ENCODE measurements at places on chromosomes 1 and 21.
A peak's percentile ranks its signal among the peaks of the same experiment; 100 is the strongest.

- DNase-seq, result no peak
- no peak overlapping the region for H3K4me3 ChIP-seq
- peaks cover 6% of the 10 kb centered on the region for H3K4me1 ChIP-seq
- no peaks in the 10 kb centered on the region for H3K27me3 ChIP-seq
Observed at GRCh38 chr1:11504599-11504998, 25.6 kb downstream of the DISP3 start.

DNA sequence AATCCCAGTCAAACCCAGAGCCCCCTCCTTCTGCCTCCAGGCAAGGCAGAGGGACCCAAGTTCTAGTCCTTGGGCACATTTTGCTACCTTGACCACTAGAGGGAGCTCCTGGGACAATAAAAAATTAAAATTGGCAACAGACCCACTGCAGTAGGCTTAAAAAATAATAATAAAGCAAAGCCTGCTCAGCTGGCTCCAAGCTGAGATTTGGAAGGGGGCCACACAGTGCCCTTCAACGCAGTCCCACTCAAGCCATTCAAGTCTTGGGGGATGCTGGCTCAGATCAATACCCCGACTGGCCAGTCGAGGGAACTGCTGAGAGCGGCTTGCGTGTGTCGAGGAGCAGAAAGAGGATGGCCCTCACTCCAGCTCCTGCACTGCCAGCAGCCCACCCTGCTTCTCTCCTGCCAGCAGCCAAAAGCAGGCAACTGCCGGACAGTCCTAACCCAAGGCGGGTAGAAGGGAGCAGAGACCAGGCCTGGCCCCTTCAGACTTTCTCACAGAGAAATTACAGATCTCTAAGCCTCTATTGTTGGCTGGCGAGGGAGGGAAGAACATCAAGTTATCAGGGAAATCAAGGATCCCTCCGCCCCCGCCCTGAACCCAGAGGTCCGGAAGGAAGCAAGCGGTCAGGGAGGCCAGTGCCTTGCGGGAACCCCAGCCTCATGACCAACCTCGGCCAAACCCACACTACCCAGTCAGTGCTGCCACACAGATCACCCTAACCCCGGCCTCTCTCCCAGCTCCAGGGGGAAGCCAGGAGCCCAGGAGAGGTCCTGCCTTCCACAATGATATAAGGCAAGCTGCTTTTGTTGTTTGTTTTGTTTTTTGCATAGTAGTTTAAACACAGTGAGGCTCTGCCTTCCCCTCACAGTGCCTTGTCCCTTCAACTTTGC lies 4.9 kb upstream of the ALDH4A1 start:
- no peaks in the 10 kb centered on the region for H3K4me1 ChIP-seq
- H3K4me3 ChIP-seq, result no peak overlapping the region
- no peaks in the 10 kb centered on the region for H3K27me3 ChIP-seq

- H3K27me3 ChIP-seq, result no peaks in the 10 kb centered on the region
- H3K36me3 ChIP-seq, result no peaks in the 10 kb centered on the region
- H3K27ac ChIP-seq, result no peak overlapping the region
- H3K4me3 ChIP-seq, result peak overlapping the region; percentile 79
- no peak for DNase-seq
Observed at GRCh38 chr1:224114787-224115175, 870 bp downstream of the FBXO28 start.

DNA sequence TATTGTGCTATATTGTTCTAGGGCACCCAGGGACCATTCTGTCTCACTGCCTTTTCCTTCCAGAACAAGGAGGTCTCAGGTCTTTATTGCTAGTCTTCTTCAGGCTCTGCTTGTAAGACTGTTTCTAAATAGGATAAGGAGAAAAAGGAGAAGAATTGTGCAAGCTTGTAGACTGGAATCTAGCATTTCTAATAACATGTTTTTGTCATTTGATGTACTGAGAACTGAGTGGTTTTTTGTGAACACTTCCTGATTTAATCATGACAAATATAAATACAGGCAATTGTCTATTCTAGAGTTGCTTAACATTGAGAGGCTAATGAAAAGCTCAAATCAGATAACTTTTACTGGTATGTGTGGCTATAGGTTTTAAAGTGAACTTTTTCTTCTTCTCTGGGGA lies 77.6 kb downstream of the CLIC4 start:
- no peak overlapping the region for H3K27ac ChIP-seq
- H3K36me3 ChIP-seq, result no peaks in the 10 kb centered on the region
- no peak for DNase-seq
- no peaks in the 10 kb centered on the region for H3K27me3 ChIP-seq

- H3K4me3 ChIP-seq, result no peak overlapping the region
- no peak for DNase-seq
- H3K27ac ChIP-seq, result no peak overlapping the region
- no peaks in the 10 kb centered on the region for H3K4me1 ChIP-seq
- H3K27me3 ChIP-seq, result no peaks in the 10 kb centered on the region
Observed at GRCh38 chr1:168774241-168774640, 45.2 kb upstream of the DPT start.

GRCh38 chr1:84598846-84599741 lies 24.9 kb upstream of the CTBS start:
- H3K4me1 ChIP-seq, result no peaks in the 10 kb centered on the region
- no peak for DNase-seq
- no peak overlapping the region for H3K27ac ChIP-seq
- H3K36me3 ChIP-seq, result no peaks in the 10 kb centered on the region

DNA sequence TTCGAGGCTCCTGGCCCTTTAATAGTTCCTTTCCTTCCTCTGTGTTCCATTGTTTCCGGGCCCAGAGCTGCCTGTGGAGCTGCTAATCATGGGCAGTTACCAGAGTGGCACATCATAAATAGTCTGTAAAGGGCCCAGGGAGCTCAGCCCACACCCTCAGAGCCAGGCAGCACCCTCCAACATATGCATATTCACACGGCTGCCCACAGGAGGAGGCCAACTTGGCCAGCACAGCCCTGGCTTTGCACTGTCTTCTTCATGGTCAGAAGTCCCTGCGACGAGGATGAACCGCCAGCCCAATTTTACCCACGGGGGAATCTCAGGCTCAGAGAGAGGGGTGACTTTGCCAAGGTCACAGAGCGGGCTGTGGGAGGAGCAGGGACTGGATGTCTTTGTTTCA lies 172.5 kb downstream of the TRABD2B start:
- H3K27ac ChIP-seq, result no peak overlapping the region
- H3K36me3 ChIP-seq, result no peaks in the 10 kb centered on the region
- no peak for DNase-seq
- no peaks in the 10 kb centered on the region for H3K4me1 ChIP-seq
- H3K4me3 ChIP-seq, result no peak overlapping the region
- H3K27me3 ChIP-seq, result no peaks in the 10 kb centered on the region

GRCh38 chr1:235503403-235504121 lies 690 bp downstream of the B3GALNT2 start:
- H3K4me3 ChIP-seq, result peak overlapping the region; percentile 65
- no peaks in the 10 kb centered on the region for H3K36me3 ChIP-seq
- H3K27me3 ChIP-seq, result no peaks in the 10 kb centered on the region
- no peaks in the 10 kb centered on the region for H3K4me1 ChIP-seq
- DNase-seq, result no peak

- H3K27me3 ChIP-seq, result no peaks in the 10 kb centered on the region
- H3K4me1 ChIP-seq, result no peaks in the 10 kb centered on the region
- no peaks in the 10 kb centered on the region for H3K36me3 ChIP-seq
- H3K27ac ChIP-seq, result no peak overlapping the region
- DNase-seq, result no peak
Observed at GRCh38 chr1:206098242-206098919, 18.8 kb downstream of the AVPR1B start.

DNA sequence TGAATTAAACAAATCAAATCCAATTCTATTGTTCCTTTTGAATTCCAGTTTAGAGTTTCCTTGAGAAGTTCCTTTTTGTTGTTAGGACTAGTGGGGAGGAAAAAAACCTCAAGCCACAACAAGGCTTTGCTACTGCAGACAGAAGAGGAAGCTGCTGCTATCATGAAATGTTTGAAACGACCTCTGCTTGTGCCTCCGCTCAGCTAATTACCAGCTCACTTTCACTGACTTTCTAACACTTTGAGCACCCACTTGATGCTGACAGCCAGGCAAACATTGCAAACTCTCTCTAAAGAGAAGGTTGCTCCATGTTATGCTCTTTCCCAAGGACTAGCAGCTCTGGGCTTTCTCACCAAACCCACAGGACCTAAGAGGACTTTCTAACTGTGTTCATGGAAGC lies 203.9 kb upstream of the PROX1 start:
- H3K36me3 ChIP-seq, result no peaks in the 10 kb centered on the region
- DNase-seq, result no peak
- no peak overlapping the region for H3K27ac ChIP-seq
- no peak overlapping the region for H3K4me3 ChIP-seq

All from iPS DF 6.9 (cell line).